ENCODE measurements at places on chromosomes 5 and 9.

GRCh38 chr5:21862986-21863385 lies 990.2 kb downstream of the CDH12 start:
- no peak for DNase-seq

GRCh38 chr9:133728856-133729616 lies 9.1 kb downstream of the SARDH start:
- DNase-seq, result no peak

GRCh38 chr9:35976726-35977125 lies 18.8 kb upstream of the OR2S2 start:
- no peak for DNase-seq

GRCh38 chr9:99690573-99690972 lies 131.1 kb upstream of the NR4A3 start:
- DNase-seq, result peak; percentile 8

Data from stomach (tissue), 19 donors.